Hippocampal formation (tissue), 2 donors: ENCODE measurements at places on chromosomes 2 and 18.

DNA sequence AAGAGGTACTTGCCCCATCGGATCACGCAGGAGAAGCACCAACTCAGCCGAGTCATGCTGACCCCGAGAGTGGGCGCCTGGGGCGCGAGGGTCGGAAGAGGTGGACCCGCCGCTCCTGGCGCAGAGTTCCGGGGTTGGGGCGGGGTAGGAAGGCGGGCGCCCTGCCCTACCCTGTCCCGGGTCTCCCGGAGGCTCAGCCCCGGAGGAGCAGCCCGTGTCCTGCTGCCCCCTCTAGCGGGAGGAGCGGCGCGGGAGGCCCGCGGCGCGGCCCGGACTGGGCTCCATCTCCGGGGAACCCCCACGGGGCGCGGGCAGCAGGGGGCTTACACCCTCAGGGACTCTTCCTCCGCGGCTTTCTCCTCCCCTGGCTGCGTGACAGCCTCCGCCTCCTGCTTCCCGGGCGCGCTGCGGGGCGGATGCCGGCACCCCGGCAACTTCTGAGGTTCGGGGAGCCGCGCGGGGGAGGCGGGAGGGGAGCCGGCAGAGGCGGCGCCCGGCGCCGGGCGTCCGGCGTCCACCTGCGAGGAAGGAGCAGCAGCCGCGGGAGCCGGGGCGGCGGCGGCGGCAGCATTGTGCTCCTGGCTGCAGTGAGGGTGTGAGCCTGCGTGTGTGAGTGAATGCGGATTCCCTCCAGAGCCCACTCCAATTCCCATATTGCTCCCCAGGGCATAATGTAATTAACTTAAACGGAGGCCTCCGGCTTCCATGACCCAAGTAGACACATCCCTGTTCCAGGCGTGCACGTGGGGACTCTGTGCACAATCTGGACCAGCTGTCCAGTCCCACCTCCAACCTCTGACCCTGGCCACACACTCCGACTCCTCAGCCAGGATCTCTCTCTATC lies 7.6 kb upstream of the TNS1 start:
- DNase-seq = no peak

GRCh38 chr18:52344881-52345280 lies 4.9 kb downstream of the DCC start:
- DNase-seq = no peak

DNA sequence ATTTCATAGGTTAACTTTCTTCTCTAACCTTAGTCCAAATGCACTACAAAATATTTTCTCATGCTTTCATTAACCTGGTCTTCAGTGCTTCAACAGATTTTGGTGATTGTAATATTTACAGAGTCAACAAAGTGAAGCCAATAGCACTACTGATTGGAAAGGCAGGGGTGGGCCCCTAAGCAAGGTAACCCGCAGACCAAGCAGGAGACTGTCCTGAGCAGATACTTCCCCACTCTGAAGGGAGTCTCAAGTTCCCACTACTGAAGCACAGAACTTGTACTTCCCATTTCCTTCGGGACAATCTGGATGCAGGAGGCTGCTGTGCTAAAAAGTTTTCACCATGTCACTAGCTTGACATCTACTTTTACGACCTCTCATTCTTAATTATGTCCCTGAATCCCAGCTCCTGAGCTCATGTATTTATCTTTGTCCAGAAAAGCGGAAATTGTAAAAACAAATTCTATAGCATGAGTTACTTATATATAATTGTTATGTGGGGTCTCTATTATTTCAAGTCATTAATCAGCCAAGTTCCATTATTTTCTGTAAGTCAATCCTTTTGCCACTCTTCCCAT lies 311.6 kb upstream of the REV1 start:
- no peak for DNase-seq

- DNase-seq = no peak
These were observed 414.9 kb downstream of the CDH2 start for GRCh38 chr18:27762054-27762453.

DNA sequence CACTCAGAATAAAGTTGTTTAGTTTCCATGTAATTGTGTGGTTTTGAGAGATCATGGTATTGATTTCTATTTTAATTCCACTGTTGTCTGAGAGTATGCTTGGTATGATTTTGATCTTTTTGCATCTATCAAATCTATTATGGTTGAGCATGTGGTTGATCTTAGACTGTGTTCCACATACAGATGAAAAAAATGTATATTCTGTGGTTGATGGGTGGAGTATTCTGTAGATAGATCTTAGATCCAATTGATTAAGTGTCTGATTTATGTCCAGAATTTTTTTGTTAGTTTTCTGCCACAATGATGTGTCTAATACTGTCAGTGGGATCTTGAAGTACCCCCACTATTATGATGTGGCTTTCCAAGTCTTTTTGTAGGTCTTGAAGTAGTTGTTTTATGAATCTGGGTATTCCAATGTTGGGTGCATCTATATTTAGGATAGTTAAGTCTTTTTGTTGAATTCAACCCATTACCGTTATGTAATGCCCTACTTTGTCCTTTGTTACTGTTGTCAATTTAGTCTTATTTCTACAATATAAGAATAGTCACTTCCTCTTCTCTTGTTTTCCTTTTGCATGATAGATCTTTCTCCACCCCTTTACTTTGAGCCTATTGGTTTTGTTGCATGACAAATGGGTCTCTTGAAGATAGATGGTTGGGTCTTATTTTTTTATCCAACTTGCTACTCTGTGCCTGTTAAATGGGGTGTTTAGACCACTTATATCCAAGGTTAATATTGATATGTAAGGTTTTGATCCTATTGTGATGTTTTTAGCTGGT lies 101.8 kb downstream of the TRABD2A start:
- no peak for DNase-seq

- DNase-seq = no peak
These were observed 45.6 kb upstream of the SLC14A2 start for GRCh38 chr18:45569566-45570275.

DNA sequence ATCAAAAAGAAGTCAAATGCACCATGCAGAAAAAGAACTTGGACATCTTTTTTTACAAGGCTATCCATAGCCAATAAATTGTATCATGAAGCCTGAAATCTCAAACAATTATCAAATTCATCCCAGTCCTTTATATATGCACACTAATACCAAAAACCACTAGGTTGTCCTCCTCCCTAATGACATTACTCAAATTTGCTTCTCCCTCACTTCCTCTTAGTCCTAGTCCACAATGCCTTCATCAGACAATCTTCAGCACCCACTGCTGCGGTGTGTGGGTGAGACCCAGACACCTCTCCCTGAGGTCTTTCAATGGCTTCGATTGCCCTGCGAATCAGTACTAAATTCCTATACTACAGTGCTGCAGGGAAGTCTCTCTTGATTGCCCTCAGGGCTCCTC lies 58.1 kb downstream of the CLASP1 start:
- DNase-seq = no peak

DNA sequence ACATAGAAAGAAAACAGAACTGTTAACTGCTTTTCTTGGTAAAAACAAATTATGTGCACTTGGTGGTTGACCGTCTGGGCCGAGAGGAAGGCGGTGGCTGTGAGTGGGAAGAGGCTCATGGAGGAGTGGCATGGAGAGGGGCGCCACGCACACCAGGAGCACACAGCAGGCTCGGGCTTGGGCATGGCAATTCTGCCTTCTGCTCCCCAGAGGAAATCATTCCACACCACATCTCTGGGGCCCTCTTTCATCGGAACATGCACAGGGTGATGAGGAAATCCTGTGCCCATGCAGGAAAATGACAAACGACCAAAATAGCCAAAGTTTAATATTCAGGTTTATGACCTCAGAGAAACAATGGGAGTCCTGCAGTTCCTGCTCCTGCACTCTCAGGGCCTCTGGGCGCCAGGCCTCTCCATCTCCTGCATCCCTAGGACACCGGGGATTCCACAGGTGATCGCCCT lies 26.4 kb downstream of the WDFY1 start:
- no peak for DNase-seq

DNA sequence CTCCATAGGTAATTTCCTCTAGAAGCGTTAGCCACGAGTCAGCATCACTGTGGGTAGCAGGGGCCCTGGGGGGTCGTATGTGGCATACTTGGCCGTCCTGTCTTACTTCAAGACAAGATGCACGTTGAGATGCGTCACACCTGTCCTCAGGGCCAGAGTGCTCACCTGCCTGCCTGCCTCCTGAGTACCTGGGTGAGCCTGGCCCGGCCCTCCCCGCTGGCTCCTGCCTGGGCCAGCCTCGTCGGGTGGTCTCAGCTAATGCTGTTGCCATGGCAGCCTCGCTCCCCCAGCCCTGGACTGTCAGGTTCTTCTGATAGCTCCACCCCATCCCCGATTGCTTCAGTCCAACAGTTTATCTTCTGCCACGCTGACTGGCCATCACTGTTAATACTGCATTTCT lies 232.4 kb downstream of the GBX2 start:
- no peak for DNase-seq

DNA sequence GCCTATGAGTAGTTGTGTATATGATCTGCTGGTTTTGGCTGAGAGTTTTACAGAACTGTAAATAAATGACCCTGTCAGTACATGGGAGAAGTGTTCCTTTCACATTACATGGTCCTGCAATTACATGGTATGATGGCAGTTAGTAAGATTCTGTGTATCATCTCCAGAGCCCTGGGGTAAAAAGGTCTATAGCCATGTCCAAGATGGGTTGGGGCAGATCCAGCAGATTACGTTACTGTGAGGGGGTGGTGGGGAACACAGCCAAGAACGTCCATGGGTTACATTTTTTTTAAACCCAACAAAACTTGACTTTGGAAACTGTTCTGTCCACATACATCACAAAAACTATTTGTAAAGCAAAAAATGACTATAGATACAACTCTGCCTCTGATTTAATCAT lies 64.2 kb upstream of the LMAN1 start:
- no peak for DNase-seq
